ENCODE measurements at places on chromosomes 12 and 14. TPM values are rescaled to one million over a fixed set of nuclear protein-coding genes. Genes with fewer than 3 reads are reported as not detected.

DNA sequence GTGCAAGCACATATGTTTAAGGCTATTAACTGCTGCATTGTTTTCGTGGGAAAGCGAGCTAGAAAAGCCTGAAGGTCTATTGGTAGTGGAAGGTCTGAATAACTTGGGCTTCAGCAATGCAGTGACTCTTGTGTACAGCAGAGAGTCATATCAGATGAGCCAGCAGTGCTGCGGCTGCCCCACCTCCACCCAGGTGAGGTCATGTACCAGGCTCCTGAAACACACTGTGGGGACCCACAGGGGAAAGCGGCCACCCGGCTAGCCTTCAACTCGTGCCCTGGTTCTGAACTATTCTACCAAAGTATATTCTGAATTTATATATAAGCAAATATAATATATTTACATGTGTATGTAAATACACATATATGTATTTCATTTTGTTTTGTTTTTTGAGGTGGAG is 12.7 kb upstream of the RAN start:
- no peak for DNase-seq

GRCh38 chr12:130689408-130690405 is 26.4 kb downstream of the RIMBP2 start:
- DNase-seq = no peak

DNA sequence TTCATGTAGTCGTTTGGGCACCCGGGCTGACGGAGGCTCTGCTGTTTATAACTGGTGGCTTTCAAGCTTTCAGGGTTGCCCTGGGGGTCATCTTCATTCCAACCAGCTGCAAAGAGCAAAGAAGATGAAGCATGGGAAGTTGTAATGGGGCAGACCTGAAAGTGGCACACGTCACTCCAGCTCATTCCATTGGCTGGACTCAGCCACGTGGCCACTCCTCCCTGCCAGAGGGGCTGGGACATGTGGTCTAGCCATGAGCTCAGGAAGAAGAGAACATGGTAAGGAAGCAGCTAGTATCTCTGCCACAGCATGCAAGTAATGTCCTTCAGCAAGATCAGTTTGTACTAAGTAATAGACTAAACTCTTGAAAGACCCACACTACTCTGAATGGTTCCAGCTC is 51.7 kb upstream of the FERMT2 start:
- DNase-seq = no peak

GRCh38 chr14:55366271-55366670 is 45.4 kb downstream of the ATG14 start:
- no peak for DNase-seq

GRCh38 chr12:42502682-42503081 is 86.9 kb downstream of the PRICKLE1 start:
- DNase-seq = no peak

DNA sequence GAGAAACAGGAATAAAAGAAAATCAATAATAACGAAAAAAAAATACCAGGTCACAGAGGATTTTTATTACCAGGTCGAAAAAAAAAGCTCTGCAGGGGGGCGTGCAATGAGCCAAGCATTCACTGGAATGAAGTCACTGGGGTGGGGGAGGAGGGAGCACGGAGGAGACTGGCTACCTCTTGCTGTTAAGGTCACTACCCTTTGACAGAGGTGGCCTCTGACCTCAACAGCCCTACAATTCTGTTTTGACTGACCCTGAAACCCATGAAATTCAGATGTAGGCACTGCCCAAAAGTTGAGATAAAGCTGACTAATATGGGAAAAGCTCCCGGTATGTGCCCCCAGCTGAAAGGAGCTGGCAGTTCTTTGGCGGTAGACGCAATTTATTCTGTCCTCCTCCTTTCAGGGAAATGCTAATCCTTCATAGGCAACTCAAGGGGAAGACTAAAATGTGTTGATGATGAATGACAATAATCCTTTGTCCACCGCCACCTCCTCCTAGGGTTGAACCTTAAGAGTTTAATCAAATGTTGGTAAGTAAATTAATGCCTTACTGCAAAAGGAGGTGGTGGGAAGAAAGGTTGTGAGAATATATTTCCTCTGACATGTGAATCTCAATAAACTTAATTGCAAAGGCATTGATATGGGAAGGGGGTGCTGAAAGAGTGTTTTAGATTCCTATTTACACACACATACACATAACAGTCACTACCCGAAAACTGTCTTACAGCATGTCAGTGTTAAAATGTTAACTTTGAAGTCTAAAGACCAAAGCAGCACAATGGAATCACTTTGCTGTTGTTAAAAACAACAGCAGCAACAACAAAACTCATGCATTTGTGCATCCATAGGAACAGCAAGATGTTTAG is 6.3 kb upstream of the RIC8B start:
- DNase-seq = peak; percentile 51

DNA sequence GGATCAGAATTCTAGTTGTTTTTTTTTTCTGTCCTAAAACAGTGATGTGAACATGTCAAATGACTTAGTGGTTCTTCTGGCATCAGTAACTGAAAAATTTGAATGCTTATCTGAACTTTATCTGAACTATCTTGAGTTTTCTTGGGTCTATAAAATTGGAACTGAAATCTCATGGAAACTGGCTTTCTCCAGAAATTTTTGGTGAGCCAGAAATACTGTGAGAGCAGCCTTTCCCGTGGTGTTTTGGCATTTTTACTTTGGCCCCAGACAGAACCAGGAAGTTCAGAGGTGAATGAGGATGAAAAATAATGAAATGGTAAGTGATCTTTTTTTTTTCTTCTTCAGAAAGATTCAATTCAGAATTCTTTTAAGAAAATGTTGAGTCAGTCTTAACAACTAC is 89.5 kb upstream of the CCDC91 start:
- no peak for DNase-seq

- no peak for DNase-seq
Measured at GRCh38 chr14:73221945-73222344, 15.4 kb upstream of the PAPLN start.

DNA sequence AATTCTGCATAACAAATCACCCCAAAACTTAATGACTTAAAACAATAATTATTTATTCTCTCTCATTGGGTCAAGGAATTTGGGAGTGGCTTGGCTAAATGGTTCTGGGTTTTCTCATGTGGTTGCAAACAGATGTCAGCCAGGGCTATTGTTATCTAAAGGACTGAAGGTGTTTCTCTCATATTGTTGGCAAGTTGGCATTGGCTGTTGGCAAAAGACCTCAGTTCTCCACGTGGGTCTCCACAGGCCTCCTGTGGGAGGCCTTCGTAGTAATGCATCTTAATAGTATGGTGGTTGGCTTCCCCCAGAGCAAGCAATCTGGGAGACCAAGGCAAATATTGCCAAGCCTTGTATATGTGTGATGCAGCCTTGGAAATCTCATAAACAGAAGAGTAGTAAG is 14.4 kb downstream of the GALNT16 start:
- DNase-seq = no peak

DNA sequence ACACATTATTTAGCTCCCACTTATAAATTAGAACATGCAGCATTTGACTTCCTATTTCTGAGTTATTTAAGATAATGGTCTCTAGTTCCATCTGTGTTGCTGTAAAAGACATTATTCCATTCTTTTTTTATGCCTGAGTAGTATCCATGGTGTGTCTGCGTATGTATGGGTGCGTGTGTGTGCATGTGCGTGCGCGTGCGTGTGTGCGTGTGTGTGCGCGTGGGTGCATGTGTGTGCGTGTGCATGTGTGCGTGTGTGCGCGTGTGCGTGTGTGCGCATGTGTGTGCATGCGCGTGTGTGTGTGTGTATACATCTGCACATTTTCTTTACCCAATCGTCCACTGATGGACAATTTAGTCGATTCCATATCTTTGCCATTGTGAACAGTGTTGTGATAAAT is 479.4 kb upstream of the TMEM132C start:
- no peak for DNase-seq

DNA sequence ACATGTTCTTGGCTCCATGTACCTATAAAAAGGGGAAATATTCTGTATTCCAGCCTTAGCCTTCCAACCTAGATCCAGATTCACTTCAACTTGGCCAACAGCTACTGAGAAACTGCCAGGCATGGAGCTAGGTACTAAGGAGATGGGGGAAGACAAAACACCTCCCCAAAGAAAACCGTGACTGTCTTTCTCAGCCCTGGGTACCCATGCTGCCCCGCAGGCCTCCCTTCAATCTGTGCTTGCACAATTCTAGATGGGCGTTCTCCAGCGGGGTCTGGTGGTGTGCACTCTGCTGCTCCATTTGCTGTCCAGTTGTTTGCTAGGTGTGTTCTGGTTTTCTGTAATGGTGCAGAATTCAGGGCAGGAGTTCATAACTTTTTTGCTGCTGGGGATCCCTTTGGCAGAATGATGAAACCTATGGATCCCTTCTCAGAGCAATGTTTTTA is 817 bp upstream of the KRT4 start:
- no peak for DNase-seq

DNA sequence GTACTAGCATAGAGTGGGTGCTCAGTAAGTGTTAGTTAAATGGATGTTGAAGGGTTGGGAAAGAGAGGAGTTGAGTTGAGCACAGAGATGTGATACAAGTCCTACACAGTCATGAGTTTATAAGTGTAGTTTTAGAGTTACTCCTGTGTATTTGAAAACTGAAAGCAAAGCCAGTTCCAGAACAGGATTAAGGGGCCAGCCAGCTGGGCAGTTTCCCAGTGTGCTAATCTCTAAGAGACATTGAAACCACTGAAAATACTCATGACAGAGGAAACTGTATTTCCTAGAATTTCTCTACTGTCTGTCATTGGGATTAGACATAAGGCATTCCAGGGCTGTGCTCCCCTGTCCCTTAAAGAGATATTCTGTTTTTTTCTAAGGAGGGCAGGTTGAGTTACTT is 101.0 kb downstream of the DERA start:
- DNase-seq = no peak

DNA sequence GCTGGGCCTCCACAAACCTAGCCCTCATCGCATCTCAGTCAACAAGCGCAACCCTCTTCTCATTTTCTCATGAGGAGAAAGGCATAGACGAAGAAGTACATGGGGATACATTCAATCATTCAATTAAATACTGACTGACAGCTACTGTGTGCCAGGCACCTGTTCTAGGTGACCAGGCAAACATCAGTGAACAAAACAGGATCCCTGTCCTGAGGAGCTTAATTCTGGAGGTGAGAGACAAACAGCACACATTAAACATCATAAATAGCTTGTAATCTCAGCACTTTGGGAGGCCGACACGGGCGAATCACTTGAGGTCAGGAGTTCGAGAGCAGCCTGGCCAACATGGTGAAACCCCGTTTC is 362 bp upstream of the ACYP1 start:
- DNase-seq = no peak

- DNase-seq = no peak
Measured at GRCh38 chr12:38931461-38931860, 26.1 kb upstream of the CPNE8 start.

- no peak for DNase-seq
Measured at GRCh38 chr12:52585946-52586345, 12.3 kb upstream of the KRT74 start.

DNA sequence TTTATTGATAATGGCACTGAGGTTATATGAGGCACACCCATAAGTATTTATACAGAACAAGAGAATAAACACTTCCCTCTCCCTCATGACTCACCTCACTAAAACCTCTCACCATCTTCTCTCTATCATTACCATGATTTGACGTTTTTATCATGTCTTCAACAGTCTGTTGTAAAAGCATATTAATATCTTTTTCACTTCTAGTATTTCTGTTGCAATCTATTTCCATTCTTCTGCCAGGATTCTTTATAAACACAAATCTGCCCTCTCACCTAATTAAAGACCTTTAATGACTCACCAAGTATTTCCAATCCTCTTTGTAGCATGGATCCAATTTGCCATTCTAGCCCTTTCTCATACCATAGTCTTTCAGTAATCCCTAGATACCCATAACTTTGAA is 527.7 kb downstream of the SLC16A7 start:
- DNase-seq = no peak

DNA sequence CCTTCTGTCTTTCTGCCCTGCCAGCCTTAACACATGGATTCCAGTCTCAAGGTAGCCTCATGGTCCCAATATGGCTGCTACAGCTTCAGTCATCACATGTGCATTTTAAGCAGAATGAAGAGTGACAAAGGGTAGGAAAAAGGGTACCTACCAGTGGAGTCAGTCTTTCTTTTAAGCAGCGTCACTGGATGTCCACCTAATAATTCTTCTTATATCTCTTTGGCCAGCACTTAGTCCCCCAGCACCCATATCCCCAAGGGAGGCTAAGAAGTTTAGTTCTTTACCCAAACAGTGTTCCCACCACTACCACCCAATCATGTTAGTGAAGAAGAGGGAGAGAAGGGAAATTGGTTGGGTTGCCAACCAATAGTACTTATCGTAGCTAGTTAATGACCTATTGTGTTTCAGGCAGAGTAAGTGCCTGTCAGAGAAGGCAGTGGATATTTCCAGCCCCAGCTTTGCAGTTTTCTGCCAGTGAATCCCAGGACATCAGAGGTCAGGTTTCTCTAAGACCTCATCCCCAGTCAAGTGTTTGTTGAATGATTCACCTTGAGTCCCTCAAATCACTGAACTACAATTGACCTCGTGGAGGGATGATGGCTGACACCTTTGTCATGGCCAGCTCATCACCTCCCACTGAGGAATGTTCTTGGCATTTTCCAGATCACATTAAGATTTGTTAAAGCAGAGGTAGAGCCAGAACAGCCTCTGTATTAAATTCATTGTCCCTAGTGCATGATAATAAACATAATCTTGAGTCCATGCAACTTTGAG is 250.9 kb upstream of the CRY1 start:
- peak; percentile 57 for DNase-seq

GRCh38 chr12:59076622-59077021 is 156.3 kb upstream of the LRIG3 start:
- DNase-seq = no peak

- no peak for DNase-seq
Measured at GRCh38 chr12:70646850-70647249, 9.6 kb upstream of the PTPRB start.

The CLEC4A gene
- not detected for total RNA-seq

The PTCSC3 gene
- not detected for total RNA-seq

The ARL1 gene
- 71.9 TPM for total RNA-seq

The NFE2 gene
- total RNA-seq = 1.5 TPM

The MYF5 gene
- total RNA-seq = not detected

The HNF1A gene
- not detected for total RNA-seq

The WIF1 gene
- not detected for total RNA-seq

The CINP gene
- 54.6 TPM for total RNA-seq

The KLHL33 gene
- 0.11 TPM for total RNA-seq

The GUCY2C gene
- not detected for total RNA-seq
